ENCODE measurements at places on chromosomes 1 and 21.

DNA sequence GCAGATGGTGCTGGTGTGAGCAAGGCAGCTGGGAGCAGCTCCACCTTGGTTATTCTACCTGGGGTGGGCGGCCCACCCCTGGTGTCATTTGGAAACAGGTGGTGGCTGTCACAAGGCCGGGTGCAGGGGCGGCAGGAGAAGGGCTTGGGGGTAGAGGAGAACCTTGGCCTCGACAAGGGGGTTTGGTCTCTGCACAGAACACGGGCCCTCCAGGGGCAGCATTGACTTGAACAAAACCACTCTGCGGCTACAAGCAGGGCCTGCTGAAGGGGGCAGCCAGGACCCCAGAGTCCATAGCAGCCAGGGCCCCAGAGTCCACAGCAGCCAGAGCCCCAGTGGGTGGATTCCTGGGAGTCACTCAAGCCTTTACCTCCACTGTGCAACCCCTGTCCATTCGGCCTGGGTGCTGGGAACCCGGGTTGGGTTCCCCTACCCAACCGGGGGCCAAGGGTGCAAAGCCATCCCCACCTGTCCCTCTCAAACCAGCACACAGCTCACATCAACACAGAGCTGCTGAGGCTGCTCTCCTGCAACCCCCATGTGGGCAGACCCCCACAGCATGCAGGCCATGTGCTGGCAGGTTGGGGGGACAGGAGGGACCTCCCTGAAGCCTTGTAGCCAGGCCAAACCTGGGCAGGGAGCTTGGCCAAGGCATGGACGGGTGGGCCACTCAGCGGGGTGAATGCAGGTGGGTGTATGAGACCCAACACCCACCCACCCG lies 7.7 kb downstream of the TRIM11 start:
- DNase-seq: no peak

DNA sequence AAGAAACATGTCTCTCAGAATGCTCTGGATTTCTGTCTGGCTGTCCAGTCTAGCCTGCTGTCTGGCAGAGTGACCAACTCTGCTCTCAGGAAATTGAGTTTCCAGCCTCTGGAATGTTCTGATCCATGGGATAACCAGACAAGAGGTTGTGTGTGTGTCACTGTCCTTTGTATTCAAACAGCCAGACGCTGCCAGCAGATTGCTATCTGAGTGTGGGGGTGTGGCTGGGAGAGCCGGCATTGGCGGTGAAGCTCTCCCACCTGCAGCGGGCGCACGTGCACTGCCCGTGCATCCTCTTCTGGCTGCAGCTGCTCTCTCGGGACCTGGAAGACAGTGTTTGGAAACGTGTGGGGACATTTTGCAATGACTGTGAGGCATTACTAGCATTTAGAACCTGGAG lies 26.1 kb downstream of the PKP1 start:
- DNase-seq: peak; percentile 32

DNA sequence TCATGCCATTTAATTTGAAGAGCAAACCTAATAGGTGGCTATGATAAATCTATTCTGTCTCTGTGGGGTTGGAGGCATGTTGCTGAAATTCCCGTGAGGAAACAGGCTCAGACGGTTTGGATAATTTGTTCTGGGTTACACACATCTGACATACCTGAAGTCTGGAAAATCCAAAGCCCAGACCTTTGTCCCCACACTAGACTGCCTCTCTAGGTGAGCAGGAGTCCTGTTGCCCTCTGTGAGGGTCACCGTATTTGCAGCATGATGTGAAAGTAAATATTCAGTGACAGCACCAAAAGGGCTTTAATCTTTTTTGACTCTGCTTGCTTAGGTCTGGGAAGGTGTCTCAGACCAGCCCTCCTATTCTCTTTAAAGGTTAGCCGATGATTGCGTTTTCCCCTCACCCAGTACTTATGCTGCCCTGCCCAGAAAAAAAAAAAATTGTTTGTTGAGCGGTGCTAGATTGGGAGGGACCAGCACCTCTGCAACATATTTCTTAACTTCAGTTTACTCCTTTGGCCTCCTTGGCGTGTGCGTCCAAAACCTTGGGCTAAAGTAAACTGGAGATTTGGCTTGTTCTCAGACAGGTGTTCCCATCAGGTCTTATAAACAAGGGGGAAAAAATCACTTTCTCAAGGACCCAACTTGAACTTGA lies 67.0 kb downstream of the CACHD1 start:
- no peak for DNase-seq

DNA sequence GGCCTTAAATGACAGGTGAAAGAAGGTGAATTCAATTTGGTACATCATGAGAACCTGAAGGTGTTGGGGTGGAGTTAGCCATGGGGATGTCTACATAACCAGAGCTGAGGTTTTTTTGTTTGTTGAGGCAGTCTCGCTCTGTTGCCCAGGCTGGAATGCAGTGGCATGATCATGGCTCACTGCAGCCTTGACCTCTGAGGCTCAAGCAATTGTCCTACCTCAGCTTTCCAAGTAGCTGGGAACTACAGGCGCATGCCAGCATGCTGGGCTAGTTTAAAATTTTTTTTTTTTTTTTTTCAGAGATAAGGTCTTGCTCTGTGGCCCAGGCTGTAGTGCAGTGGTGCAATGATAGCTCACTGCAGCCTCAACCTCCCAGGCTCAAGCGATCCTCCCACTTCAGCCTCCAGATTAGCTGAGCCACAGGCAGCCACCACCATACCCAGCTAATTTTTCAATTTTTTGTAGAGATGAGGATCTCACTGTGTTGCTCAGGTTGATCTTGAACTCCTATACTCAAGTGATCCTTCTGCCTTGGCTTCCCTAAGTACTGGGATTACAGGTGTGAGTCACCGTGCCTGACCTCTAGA lies 1.9 kb upstream of the MPZ start:
- no peak for DNase-seq

DNA sequence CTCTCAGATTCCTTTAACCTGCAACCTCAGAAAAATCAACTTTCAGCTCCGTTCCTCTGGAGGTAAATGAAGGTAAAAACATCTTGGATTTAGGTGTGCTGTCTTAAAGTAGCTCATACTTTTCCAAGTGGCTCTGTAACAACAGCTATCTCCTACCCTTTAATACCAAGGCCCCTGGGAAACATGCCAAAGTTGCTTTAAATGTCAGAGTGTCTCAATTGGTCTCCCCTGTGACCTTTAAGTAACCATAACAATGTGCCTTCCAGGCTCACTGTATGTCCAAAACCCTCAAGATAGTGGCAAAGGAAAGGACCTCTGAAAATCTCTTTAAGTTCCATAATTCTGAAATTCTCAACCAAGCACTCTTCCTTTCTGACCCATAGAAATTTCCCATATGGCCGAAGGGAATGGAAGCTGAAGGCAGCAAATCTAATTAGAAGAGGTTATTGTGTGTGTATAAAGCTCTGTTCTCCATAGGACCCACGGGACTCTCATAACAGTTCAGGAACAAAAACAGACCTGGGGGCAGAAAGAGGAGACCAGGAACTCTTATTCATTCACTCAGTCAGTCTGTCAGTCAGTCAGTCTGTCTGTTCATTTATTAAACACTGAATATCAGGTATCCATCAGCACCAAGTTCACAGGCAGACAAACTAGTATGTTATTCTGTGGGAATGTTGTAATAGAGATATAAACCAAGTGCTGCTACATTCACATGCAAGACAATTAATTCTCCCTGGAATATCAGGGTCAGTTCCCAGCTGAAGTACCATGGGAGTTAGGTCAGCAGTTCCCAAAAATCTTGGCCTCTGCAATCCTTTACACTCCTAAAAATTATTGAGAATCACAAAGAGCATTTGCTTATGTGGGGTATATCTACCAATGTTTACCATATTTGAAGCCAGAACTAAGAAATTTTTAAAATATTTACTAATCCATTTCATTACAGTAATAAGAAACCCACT lies 19.1 kb downstream of the ASTN1 start:
- DNase-seq: no peak
